CD4-positive, alpha-beta T cell (primary cell): ENCODE measurements at places on chromosomes 13 and 19. TPM values are rescaled to one million over a fixed set of nuclear protein-coding genes. Genes with fewer than 3 reads are reported as not detected.
A peak's percentile ranks its signal among the peaks of the same experiment; 100 is the strongest.

The ADGRE3 gene
- not detected for total RNA-seq

- H3K4me1 ChIP-seq = no peaks in the 10 kb centered on the region
- no peak overlapping the region for H3K4me3 ChIP-seq
- no peaks in the 10 kb centered on the region for H3K36me3 ChIP-seq
- DNase-seq = no peak
- H3K27ac ChIP-seq = no peak overlapping the region
- no peaks in the 10 kb centered on the region for H3K27me3 ChIP-seq
These were observed 33.9 kb upstream of the RANBP3 start for GRCh38 chr19:6011794-6012193.

The CNMD gene
- total RNA-seq = not detected

- no peaks in the 10 kb centered on the region for H3K27me3 ChIP-seq
- H3K36me3 ChIP-seq = peaks cover 5% of the 10 kb centered on the region
- peaks cover 60% of the 10 kb centered on the region for H3K4me1 ChIP-seq
- H3K4me3 ChIP-seq = peak within 1 kb of the TSS; percentile 77
- peak within 1 kb of the TSS; percentile 70 for H3K27ac ChIP-seq
These were observed at the start of gene HSH2D for GRCh38 chr19:16143399-16144215. HSH2D (plus strand) TSS chr19:16143685; CDS start chr19:16148751, 5,066 bp downstream.

GRCh38 chr13:46896341-46897137 lies at the start of gene HTR2A:
HTR2A (minus strand) TSS chr13:46897053; CDS start chr13:46895906, 1,147 bp downstream.
- H3K27ac ChIP-seq = no peak within 1 kb of the TSS
- DNase-seq = peak; percentile 6
- peaks cover 7% of the 10 kb centered on the region for H3K4me1 ChIP-seq
- H3K4me3 ChIP-seq = no peak within 1 kb of the TSS
- no peaks in the 10 kb centered on the region for H3K36me3 ChIP-seq
- H3K27me3 ChIP-seq = peaks cover 8% of the 10 kb centered on the region

The MEIOSIN gene
- total RNA-seq = not detected

DNA sequence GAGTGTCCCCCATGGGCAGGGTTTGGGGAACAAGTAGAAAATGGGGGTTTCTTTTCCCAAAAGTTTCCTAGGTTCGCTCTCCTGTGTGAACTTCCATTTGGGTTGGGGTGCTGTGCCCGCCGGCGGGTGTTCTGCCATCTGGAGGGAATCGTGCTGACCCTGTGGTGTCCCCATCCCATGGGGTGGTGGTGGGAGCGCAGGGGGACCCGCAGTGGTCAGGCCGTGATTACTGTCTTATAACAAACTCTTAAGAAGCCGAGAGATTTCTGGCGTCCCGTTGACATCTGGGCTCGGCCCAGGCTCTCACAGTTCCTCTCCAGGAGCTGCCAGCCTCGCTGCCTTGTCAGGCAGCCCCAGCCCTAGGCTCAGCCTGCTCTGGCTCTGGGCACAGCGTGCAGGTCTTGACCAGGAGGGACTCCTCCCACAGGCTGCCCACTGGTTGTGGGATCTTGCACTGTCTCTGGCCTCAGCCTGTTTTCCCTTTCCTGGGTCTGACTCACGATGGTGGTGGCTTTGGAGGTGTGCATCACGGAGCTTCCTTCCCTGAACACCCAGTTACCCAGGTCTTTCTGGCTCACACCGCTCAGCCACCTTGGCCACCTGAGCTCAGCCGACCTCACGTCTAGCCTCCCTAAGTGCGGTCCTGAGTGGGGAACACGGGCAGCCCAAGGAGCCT lies 34.5 kb downstream of the PLEKHJ1 start:
- H3K27me3 ChIP-seq = no peaks in the 10 kb centered on the region
- H3K4me1 ChIP-seq = no peaks in the 10 kb centered on the region
- H3K27ac ChIP-seq = no peak overlapping the region

DNA sequence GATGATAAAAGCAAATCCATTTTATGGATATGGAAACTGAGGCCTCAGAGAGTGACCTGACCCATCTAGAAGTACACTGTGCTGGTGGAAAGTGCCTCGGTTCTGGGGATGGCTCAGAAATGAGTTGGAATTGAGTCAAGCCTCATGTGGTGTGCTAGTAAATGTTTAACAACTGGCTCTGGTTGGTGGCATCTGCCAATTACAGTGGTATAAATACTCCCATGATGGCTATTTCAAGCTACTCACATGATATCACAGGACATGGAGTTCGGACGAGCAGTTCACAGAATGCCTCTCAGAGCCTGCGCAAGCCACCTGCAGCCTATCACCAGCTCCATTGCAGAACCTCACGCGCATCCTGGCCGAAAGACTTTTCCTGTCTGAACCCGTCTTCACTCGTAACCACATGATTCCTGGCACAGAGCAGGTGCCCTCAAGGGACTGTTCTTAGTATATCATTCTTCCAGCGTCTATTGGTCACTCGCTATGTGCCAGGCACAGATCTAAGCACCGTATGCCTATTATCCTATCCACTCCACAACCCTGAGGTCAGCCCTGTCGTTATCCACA lies 9.1 kb downstream of the TMEM150B start:
- no peaks in the 10 kb centered on the region for H3K36me3 ChIP-seq
- no peaks in the 10 kb centered on the region for H3K27me3 ChIP-seq
- H3K4me3 ChIP-seq = no peak overlapping the region
- no peak overlapping the region for H3K27ac ChIP-seq

The SLAIN1 gene
- 41.2 TPM for total RNA-seq

- peaks cover 9% of the 10 kb centered on the region for H3K27me3 ChIP-seq
- H3K4me1 ChIP-seq = peaks cover 3% of the 10 kb centered on the region
- DNase-seq = no peak
- no peaks in the 10 kb centered on the region for H3K36me3 ChIP-seq
These were observed 1.4 kb downstream of the PEG3 start for GRCh38 chr19:56838909-56839651.

DNA sequence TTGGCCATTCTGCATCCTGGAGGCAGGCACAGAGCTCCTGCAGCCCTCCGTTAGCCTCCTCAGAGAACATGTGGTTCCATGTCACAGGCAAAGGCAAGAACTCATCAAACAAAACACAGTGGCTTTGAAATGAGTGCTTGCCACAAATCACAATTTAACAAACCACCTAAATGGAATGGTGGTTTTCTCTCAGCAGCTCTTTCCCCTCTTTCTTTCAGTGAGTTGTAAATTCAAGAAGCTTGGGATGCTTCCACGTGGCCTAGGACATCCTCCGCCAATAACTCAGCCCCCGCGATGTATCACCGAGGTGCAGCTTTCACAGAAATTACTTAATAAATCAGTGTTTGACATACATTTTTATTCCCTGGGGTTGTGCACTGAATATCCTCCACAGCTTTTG lies 65.4 kb upstream of the RFC3 start:
- no peak for DNase-seq
- no peaks in the 10 kb centered on the region for H3K4me1 ChIP-seq
- H3K36me3 ChIP-seq = no peaks in the 10 kb centered on the region
- no peak overlapping the region for H3K4me3 ChIP-seq

DNA sequence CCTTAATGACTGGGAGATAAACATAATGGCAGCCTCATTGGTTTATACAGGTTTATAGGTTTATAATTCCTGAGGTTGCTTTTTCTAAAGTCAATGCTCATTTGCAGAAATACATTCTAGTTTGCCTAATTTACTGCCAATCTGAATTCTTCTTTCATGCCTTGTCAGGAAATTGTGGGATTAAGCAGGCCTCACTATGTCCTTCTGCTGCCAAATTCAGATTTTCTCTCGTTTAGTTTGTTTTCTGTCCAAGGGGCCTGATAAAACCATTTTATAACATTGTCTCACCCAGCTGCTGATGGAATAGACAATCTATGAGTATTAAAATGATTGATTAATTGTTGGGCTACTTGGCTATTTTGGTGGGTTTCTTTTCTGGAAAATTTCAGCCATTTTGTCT lies 42.4 kb upstream of the OBI1 start:
- DNase-seq = no peak
- no peaks in the 10 kb centered on the region for H3K4me1 ChIP-seq
- H3K27ac ChIP-seq = no peak overlapping the region

DNA sequence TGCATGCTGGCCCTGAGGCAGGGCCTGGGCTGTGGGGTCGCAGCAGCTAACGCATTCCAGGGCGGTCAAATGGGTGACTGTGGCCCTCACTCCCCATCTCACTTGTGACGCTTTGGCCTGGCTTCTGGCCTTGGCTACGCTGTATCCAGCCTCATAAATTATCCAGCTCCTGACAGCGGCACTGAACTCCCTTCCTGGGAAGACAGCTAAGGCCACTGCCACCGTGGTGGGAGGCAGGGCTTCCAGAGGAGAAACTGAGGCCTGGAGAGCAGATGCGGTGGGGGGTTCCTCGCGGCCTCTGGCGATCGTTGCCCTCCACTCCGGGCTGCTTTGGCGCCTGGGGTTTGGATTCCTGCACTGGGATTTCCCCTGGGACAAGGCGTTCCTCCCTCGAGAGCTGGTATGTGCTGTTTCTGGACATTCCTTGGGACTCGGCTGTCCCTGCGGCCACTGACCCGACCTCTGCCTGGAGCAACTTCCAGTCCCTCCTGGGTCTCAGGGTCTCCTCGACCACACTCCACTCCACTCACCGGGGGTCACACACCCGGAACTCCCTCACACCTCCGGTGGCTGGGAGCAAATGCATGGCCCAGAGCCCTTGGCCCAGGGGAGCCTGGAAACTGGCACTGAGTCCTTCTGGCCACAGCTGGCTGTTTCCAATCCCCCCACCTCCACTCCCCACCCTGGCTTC lies 3.4 kb downstream of the TBXA2R start:
- H3K4me3 ChIP-seq = no peak overlapping the region
- no peak for DNase-seq
- H3K4me1 ChIP-seq = peaks cover 37% of the 10 kb centered on the region
- no peaks in the 10 kb centered on the region for H3K36me3 ChIP-seq
- no peak overlapping the region for H3K27ac ChIP-seq

- no peak for DNase-seq
- no peaks in the 10 kb centered on the region for H3K27me3 ChIP-seq
- H3K36me3 ChIP-seq = no peaks in the 10 kb centered on the region
- no peaks in the 10 kb centered on the region for H3K4me1 ChIP-seq
- no peak overlapping the region for H3K27ac ChIP-seq
These were observed 50.4 kb upstream of the CYSLTR2 start for GRCh38 chr13:48603375-48603774.

The PSG11 gene
- not detected for total RNA-seq

- no peak overlapping the region for H3K27ac ChIP-seq
- peak; percentile 53 for DNase-seq
- H3K36me3 ChIP-seq = no peaks in the 10 kb centered on the region
- no peak overlapping the region for H3K4me3 ChIP-seq
These were observed 20.6 kb upstream of the USP29 start for GRCh38 chr19:57099199-57099661.

The CYP4F12 gene
- total RNA-seq = 1.0 TPM

DNA sequence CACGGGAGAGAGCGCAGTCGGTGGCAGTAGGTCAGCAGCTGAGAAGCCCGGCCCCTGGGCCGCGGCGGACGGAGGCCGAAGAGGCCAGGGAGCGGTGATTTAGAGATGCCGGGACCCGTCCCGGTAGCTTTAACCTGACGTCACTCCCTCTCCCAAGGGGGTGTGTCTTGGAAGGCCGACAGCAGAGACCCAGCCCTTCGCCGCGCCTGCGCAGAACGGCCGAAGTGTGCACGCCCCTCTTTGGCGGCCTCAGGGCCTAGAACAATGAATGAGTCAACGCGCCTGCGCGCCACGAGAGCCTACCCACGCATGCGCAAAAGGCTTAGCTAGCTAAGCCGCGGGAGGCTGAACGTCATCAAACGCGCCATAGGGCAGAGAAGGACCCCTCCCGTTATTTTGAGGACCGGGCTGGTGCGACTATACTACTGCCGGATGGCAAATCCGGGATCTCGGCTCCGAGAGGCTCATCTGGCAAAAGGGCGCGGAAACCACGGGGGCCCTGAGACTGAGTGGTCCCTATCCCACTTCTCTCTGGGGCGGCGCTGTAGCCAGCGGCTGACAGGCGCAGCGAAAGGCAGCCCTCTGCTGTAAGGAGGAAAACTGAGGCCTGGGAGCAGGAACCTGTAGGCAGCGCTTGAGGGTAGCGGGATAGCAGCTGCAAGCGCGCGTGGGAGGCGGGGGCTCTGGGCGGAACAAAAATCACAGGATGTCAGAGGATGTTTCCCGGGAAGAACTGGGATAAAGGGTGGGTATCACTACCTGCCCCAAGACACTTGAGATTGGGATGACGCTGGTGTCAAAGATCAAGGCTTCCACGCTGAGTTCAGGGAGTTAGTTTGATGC lies at the start of the genes IRGQ and ZNF576:
TSS of gene IRGQ (minus strand) at position 136 of the 843 bp plus-strand sequence. CDS start 796 bp downstream, outside the sequence.
TSS of gene ZNF576 (plus strand) at position 597 of the 843 bp plus-strand sequence. CDS start 514 bp downstream, outside the sequence.
- H3K27ac ChIP-seq = peak within 1 kb of the TSS; percentile 97
- H3K36me3 ChIP-seq = peaks cover 35% of the 10 kb centered on the region
- DNase-seq = peak; percentile 100
- H3K27me3 ChIP-seq = no peaks in the 10 kb centered on the region
- H3K4me1 ChIP-seq = peaks cover 44% of the 10 kb centered on the region

The C19orf67 gene
- total RNA-seq = not detected

DNA sequence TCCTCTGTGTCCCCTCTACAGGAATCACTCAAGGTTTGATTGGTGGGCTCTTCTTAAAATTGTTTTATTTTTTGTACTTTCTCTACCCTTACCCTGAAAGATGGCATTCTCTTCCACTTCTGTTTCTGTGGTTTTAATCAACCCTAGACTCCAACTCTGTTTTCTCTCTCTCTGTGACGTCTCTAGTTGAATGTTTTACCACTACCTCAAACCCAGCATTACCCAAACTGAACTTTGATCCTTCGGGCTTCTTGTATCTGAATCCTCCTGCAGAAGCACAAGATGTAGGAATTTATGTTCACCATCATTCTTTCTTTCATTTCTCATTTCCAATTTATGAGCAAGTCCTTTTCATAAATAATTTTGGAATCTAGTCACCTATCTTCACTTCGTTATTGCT lies 39.9 kb downstream of the PCCA start:
- peaks cover 5% of the 10 kb centered on the region for H3K4me1 ChIP-seq
- no peaks in the 10 kb centered on the region for H3K27me3 ChIP-seq
- no peak overlapping the region for H3K27ac ChIP-seq
- DNase-seq = no peak

The MVB12A gene
- total RNA-seq = 9.8 TPM

The LRRC63 gene
- not detected for total RNA-seq

DNA sequence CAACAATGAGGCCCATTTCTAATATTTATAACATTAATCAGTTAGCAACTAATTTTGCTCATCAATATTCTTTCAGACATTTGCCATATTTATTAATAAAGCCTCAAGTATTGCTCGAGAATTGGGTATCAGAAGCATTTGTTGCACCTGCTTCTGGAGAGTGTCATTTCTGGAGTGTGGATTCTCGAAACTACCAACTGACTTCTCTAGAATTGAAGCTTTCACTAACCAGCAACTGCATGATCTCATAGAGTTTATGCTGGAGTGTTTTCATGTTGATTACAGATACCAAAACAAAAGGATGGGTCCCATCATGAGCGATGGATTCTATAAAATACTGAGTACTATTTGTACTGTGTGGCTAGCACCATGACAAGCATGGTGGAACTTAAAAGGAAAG lies 121.0 kb upstream of the SLC7A1 start:
- no peak overlapping the region for H3K27ac ChIP-seq
- H3K4me1 ChIP-seq = no peaks in the 10 kb centered on the region
- H3K27me3 ChIP-seq = peaks cover 5% of the 10 kb centered on the region
- H3K4me3 ChIP-seq = no peak overlapping the region
